Stimulated activated CD4-positive, alpha-beta T cell treated with anti-CD3 and anti-CD28 coated beads, Interleukin-2, amount 100 ng/mL, for 4 hours (primary cell): ENCODE measurements at places on chromosomes 1 and 21.

- DNase-seq: no peak
These were observed 19.6 kb upstream of the TARDBP start for GRCh38 chr1:10992864-10993263.

GRCh38 chr1:31955917-31956736 is 18.0 kb upstream of the PTP4A2 start:
- DNase-seq: peak; percentile 74

DNA sequence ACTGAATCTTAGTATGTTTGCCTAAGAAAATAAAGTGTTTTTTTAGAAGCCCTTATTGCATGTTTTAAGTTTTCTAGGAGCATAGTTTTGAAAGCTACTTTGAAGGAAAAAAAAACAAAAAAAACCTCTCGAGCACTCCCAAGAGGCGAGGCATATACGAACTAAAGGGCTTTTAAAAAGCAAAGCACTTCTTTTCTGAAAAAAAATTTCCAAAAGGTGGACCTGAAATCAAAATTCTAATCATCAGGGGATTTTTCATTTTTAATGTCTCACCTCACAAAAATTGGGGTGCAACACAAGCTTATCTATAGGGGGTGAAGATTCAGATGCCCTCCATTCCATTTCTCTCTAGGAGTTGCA is 594 bp downstream of the GLMN start:
- no peak for DNase-seq

DNA sequence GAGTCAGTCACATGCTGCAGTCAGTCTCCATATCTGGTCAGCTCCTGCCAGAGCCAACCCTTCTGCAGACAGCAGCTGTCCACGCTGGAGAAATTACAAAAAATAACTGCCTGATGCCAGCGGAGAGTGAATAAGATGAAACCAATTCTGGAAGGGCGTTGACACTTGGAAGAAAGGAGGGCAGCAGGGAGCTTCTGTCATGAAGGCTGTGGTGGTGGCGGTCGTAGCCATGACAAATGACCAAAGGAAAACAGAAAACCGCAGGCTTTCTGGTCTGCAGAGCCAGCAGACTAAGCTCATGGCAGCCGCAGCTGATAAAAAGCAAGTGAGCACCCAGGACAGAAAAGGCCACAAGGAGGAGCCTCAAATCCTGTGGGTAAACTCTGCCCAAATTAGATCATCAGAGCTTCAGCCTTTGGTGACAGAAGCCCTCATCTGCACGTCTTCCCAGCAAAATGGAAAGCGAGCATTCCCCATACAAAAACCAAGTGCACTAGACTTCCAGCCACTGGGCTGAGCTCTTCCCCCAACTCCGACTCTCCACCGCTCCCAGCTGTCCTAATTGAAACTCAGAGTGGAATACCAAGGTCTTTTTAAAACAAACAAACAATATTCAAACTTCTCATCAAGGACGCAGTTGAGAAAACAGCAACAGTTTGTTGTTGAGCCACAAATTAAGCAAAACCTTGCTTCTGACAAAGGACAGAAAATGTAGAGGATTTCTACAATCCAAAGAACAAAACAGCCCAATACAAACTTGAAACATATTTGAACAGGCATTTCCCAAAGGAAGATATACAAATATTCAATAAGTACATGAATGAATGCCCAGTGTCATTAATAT is 28.7 kb downstream of the RSPH1 start:
- no peak for DNase-seq

DNA sequence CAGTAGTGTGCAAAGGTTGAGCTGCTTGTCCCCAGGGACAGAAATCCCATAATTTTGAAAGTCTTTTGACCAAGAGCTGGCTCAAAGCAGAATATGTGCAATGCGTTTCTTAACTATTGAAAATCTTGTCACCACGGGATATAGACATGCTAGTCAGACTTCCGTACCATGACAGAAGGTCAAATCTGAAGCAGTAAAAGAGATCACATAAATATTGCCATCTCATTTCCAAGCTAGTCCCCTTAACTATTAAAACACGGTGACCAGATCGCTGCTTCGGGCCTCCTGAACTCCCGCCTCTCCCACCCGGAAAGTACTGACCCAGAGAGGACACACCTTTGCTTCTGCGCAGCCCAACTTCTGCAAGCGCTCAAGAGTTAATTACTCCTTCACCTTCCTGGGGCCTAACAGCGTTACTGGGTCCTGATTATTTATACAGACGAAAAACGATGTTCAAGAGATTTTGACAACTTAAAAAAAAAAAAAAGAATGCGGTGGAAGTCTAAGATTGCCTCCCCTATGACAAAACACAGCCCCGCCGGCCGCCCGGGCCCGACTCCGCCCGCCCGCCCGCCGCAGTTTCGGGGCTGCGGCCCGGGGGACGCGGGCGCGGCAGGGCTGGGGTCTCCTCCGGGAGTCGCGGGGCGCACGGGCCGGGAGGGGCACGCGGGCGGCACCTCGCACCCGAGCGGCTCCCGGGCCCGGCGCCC is 692 bp downstream of the SORT1 start:
- DNase-seq: no peak

DNA sequence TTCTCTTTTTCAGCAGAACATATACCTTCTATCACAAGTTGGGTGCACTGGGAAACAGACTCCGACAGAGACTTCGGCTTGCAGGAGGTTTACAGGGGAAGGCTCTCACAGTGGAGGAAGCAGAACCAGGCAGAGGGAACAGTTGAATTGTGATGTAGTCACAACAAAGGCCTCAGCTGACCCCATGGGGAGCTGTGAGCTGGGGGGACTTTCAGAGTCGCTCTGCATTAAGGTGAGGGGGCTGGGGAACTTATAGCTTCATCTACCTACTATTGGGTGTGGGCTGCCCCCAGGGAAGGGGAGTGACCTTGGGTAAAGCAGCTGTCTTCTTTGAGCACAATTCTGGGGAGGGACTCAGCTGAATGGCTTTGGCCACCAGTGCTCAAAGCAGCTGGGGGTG is 94.9 kb upstream of the POU3F1 start:
- DNase-seq: no peak

DNA sequence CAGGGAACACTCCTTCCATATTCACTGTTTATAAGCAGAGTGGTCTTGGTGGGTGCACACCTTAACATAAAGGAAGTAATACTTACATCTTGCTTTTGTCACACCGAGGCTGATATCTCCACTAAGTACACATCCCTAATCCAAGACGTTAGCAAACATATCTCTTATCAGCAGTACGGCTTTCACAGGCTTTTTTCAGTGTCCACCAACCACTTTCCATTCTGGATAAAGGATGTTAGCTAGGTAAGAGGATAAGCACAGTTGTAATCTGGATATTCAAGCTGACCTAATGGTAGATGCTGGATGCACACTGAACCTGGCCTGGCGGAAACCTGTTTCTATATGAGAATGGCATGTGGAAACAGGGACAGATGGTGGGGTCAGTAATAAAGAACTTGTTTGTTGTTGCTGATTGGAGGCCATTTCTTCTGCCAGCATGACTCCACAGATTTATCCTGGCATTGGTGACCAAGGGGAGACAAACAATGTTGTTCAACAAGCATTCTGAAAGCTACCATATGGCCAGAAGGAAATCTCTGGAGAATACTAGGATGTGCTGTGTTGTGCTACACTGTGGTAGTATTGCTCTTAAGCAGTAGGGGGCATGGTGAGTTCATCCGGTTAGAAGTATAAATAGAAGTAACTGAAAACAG is 416.4 kb downstream of the PTBP2 start:
- DNase-seq: no peak

DNA sequence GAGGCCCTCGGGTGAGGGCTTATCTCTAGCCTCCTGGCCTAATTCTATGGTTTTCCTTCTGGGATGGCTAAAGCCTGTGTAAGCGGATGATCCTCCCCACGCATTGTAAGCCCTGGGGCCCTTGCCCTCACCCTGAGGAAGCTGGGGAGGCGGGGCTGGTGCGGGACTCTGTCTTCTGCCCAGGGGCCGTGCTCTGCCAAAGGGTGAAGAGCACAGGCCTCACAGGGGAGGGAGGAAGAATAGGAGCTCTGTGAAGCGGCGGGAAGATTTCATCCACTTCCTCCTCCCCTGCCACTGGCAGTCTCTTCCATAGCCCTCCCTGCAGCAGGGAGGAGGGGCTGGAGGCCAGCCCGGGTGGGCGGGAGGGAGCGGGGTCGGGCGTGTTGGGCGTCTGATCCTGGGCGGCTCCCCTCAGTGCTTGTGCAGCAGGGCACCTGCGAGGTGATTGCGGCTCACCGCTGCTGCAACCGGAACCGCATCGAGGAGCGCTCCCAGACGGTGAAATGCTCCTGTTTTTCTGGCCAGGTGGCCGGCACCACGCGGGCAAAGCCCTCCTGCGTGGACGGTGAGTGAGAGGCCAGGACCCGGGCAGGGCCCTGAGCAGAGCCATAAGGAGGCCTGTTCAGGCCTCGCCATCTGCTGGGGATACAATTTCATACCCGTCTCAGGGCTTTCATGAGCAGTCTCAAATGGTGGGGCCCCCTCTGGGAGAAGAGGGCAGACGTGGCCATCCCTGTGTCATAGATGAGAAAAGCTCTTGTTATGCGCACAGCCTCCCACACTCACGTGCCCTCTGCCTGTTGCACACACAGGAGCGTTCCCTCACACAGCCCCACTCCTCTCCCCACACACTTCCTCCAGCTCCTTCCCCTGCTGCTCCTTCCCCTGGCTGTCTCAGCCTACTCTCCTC is 7.7 kb upstream of the PPM1J start:
- DNase-seq: no peak

GRCh38 chr1:219783605-219784235 is 144.6 kb downstream of the SLC30A10 start:
- no peak for DNase-seq

DNA sequence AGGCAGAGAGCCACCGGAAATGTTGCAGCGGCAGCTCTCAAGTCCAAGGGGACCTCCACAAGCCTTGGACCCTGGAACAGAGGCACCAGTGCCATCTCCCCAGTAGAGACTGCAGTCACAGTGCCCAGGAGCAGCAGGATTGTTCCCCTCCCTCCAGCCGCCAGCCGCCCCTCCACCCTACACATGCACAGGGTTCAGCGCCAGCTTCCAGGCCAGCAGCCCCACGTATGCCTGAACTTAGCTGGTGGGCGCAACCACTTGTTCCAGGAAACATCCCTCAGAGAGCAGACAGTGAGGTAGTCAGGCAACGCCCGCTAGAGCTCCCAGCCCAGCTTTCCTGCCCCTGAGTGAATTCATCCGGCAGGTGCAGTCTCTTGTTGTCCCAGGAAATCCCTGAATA is 1098.1 kb upstream of the NCAM2 start:
- DNase-seq: no peak

DNA sequence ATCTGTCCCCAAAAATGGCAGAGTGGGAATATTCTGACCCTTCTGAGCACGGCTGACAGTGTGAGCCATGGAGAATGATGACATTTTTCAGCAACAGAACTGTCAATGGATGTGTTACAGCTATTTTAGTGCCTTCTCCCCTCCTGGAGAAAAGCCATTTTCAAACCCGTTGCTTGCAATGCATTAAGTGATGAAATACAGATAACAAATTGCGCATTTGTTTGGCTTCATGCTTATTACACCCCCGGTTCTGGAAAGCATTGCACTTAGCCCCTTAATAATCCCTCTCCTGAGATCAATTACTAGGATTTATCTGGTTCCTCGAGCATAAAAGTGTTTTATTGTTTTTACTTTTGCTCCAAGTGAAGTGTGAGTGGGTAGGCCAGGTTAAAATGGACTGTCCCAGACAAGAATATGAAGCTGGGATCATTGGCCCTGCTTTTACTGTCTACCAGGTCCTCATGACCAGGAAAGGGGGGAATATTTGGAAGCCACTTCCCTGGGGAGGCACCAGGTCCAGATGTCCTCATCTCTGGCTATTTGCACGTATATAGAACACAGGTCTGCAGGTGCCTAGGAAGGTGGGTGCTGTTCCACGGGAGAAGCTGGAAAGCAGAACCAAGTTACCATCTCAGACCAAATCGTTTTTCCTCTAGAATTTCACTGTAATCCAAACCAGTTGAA is 37.5 kb upstream of the HHAT start:
- DNase-seq: no peak

DNA sequence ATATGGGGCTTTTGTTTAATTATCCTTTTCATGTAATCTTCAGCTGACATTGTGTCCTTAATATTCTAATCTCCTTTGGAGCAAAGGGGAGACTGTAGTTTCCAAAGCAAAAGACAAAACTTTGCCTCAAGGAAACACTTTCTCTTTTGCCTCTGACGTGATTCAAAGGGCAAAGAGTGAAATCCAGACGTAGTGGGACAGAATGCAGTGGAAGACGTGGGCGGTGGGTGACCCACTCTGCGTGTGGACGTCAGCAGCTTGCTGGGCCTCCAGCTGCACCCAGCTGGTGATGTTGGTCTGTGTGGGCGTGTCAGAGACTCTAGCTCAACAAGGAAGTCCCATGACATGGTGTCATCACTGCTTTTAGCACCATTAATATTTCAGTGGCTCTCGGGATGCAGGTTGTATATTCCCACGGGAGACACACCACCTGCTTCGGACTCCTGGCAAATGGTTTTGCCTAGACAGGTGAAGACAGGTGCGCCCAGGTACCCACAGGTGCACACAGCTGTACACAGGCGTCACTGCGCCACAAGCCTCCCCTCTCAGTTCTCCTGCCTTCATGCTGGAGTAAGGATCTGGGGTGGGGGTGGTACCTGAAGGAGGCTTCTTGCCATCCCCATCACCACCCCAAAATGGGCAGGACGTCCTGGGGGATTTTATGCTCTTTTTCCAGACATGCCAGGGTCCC is 292.1 kb upstream of the VAMP3 start:
- DNase-seq: no peak

GRCh38 chr1:6956488-6957159 is 171.4 kb downstream of the CAMTA1 start:
- no peak for DNase-seq

DNA sequence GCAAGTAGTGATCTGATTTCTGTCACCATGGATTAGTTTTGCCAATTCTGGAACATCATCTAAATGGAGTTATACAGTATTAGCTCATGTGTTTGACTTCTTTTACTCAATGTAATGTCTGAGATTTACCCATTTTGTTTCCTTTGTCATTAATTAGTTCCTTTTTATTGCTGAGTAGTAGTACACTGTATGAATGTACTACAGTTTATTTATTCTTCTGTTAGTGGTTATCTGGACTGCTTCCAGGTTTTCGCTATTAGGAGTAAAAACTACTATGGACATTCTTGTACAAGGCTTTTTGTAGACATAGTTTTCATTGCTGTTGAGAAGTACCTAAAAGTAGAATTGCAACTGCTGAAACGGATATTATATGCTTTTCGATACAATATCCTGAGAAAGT is 14.1 kb downstream of the SUCO start:
- DNase-seq: no peak

- no peak for DNase-seq
These were observed 91.2 kb upstream of the KAZN start for GRCh38 chr1:14507262-14507661.

GRCh38 chr1:92343061-92343460 is 44.2 kb downstream of the RPAP2 start:
- DNase-seq: no peak

GRCh38 chr1:36089393-36090121 is 865 bp downstream of the ADPRS start:
- DNase-seq: no peak

GRCh38 chr1:240765732-240766363 is 153.9 kb upstream of the GREM2 start:
- no peak for DNase-seq
